Fibroblast of the aortic adventitia (primary cell): ENCODE measurements at places on chromosomes 3 and 15.
A peak's percentile ranks its signal among the peaks of the same experiment; 100 is the strongest.

- DNase-seq = no peak
These were observed 236.4 kb downstream of the LPP start for GRCh38 chr3:188390343-188390718.

DNA sequence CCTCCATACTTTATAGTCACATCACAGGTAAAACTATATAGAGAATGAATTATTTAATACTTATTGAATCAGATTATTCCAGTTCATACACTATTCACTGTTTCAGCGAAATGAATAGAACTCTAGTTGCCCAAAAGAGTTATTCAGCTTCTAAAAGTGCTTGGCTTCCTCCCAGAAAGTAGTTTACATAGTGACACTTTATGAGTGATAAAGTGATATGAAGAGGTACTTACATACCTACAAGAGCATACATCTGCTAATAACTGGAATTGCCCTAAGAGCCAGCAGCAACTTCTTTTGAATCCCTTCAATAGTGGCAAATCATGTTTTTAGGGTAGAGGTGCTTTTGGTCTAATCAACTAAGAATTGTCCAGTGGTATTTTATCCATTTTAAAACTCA, 635.1 kb upstream of the AGTR1 start:
- no peak for DNase-seq

GRCh38 chr15:68078365-68078764, 24.2 kb downstream of the PIAS1 start:
- no peak for DNase-seq

GRCh38 chr3:128480717-128481437, 12.1 kb downstream of the GATA2 start:
- no peak for DNase-seq

- peak; percentile 71 for DNase-seq
These were observed 8.8 kb upstream of the NPHP3 start for GRCh38 chr3:132730891-132731580.

DNA sequence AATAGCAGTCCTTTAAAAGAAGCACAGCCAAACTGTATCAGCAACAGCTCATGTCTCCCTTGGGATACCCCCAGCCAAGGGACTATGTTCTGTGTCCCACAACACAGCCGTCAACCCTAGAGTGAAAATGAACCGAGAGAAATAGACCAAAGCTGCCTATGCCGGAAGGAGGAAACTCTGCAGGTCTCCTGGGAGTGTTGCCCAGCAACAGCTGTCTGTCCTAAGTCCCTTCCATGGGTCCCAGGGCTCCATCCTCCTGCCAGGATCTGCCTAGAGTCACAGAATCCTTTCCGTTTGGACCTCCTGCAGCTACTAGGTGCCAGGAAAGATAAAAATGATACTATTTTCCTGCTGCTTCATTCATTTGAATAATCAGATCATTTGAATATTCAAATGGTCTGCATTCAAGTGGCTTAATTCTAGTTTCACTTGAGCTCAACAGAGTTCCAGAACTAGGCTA, 53.1 kb downstream of the TRANK1 start:
- no peak for DNase-seq

- peak; percentile 49 for DNase-seq
These were observed 21.6 kb downstream of the UACA start for GRCh38 chr15:70741677-70742293.

DNA sequence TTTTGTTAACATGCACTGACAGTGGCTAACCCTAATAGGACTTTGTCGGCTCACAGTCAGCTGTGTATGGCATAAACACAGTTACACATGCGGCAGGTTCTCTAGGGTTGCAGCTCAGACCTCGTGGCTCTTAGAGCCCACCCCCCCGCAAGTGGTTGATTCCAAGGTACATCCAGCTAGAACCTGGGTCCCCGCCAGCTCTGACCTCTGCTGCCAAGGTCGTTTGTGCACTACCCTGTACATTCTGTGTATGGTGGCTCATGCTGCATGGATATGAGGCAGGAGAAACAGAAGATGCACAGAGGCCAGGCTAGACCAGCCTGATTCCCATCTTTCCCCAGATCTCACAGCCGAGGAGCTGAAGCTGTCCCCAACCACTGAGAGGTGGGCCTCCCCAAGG, 25.9 kb downstream of the PRR20G start:
- no peak for DNase-seq

DNA sequence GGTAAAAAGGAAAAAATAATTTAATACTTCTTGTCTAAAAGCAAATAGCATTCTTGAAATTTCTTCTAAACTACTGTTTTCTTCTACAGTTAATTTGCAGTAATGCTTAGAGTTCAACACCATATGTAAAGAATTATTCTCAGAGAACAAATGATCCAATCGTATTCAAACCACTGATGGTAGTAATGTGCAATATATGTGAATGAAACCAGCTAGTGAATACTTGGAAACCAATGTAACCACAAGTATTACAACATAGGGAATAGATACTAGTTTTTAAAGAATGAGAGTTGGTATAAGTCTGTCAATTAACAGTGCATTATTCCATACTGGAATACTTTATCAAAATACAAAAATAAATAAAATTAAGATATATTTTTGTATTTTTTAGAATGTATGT, 850.0 kb downstream of the DIPK2A start:
- DNase-seq = no peak

- no peak for DNase-seq
These were observed 104.7 kb downstream of the SEMA6D start for GRCh38 chr15:47822048-47822447.

DNA sequence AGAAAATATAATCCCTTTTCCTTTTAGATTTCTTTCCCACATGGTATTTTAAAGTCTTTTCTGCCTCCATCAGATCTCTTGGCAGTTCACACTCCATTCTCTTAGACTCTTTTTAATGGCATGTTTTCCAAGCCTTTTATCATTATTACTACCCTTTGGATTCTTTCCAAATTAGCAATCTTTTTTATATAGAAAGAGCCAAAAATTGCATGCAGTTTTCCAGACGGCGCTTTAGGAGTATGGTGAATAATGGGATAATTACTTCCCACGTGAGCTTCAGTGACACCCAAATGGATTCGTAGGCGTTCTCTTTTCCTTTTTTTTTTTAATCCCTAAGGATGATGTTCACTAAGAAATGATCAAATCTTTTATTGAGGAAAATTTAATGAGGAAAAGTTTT, 354.8 kb upstream of the DNAJC19 start:
- no peak for DNase-seq

DNA sequence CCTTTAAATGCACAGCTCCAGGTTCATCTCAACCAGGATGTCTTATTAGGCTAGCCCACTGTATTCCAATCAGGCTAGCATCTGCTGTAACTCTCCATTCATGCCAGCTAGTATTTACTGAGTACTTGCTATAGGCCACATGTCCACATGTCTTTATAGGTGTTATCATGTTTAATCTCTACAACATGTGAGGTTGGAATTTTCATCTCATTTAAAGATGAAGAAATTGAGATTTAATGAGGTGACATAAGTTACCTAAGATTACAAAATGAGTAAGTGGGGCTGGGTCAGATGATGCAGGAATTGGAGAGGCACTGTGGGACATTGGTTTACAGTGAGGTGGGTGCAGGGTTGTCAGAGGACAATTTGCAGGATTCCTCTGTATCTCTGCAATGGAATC, 2.9 kb downstream of the IFT122 start:
- no peak for DNase-seq

DNA sequence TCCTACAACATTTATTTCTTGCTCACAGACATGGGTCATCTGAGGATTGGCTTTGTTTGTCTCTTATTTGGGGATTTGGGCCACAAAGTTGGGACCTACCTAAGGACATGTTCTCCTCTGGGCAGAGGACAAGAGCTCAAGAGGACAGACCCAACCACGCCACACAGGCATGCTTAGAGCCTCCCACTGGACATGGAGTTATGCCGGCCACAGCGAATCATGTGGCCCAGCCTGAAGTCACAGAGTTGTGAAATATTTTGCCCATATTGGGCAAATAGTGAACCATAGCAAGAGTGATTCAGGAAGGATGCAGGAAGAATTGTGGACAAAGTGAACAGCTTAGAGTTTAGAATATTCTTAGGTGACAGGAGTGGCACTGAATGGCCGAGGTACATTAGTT, 9.9 kb downstream of the TRAK1 start:
- peak; percentile 74 for DNase-seq

DNA sequence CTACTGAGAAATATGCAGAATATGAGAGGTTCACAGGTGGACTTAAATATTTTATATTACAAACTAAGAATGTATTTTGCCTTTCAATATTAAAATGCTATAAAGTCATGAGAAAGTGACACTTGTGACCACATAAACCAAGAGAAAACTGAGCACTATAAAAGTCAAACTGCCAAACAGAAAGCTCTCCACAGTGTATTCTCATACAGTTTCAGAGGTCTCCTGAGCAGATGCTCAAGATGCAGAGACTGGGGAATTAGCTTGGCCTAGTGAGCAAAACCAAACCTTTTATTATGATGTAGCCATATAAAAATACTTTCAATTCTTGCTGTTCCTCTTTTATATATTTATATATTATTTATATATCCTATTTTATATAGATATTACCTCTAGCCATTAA, 227.8 kb downstream of the TBC1D5 start:
- no peak for DNase-seq

GRCh38 chr3:61936344-61936937, 375.1 kb downstream of the PTPRG start:
- no peak for DNase-seq

DNA sequence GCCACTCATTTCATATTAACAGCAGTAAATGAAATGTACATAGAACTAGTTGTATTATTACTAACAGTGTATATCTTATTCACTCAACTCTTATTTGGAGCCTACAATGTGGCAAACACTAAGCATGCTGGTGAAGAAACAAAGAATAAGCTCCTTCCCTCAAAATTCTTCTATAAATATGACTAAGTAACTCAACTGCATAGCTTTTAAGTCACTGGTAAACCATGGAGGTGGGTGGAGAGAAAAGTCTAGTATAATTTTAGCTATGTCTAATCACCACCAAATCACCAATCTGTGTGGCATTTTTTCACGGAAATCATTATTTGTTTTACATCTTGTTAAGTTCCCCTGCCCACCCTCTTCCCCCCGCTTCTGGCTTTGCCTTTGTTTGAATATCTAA, 17.5 kb downstream of the COPS2 start:
- DNase-seq = peak; percentile 44

DNA sequence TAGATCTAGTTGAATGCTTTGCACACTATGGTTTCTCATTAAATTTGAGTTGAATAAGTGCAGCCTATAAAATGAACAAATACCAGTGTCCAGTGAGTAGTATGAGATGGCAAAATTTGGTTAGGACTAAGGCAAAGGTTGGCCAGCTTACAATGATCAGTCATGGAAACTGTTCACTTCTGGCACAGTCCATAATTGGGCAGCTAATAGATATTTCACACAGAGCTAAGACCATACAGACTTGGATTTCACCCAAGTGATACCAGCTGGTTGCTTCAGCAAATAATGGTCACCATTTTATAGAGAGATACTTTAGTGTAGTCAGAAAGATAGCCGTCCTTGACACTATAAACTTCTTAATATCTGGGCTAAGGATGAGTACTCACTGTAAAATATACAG, 15.7 kb downstream of the GAP43 start:
- DNase-seq = no peak

GRCh38 chr3:154678041-154678654, 248.2 kb upstream of the GPR149 start:
- DNase-seq = no peak

DNA sequence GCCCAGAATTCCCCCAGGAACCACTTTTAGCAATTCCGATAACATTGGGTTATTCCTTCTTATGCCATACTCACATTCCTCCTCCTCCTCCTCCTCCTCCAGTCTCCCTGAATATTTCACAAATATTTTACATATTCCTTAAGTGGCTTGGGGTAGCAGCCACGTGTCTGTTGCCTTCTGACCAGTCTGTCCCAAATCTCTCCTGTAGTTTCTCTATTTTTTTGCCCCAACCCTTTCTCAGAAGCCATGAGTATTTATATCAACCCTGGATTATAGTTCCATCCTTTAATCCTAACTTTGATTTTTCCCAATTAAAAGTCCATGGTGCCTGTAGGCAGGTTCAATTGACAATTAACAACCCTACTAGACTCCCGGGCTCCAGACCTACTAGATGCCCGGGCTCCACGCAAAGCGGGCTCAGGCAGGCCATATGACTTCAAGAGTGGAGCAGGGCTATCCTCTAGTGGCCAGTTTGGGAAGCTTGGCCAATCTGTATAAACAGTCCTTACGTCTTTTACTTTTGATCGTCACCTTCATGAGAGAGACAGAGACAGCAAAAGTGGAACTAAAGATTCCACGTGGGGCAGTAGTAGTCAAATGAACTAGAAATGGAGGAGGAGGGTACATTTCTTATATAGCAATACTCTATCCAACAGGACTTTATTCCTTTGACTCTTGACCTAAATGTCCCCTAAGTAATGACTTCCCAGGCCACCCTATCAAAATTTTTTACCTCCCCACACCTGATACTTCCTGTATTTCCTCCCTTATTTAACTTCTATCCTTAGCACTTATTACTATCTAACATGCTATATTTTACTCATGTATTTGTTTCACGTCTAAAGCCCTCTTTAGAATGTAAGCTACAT, 69.7 kb downstream of the USF3 start:
- peak; percentile 67 for DNase-seq

- DNase-seq = peak; percentile 51
These were observed 296.8 kb downstream of the DOCK3 start for GRCh38 chr3:50971487-50971924.

- no peak for DNase-seq
These were observed 97.9 kb downstream of the APBA2 start for GRCh38 chr15:28983432-28984311.

DNA sequence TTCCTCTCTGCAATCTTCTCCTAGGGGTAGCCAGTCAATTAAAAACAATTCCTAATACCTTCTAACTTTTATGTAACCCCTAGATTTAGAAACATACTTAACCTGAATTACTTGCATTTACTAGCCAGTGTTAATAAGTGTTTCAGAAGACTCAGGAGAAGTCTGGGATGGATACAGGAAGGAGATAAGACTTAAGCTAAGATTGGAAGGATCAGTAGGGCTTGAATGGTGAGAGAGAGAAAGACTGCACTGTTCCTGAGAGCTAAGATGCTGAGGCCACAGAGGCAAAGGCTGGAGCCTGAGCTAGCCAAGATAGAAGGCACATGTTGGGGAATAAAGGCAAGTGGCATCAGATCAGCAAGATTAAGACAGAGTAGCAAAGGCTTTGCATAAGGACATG, 30.1 kb upstream of the CADPS start:
- no peak for DNase-seq

DNA sequence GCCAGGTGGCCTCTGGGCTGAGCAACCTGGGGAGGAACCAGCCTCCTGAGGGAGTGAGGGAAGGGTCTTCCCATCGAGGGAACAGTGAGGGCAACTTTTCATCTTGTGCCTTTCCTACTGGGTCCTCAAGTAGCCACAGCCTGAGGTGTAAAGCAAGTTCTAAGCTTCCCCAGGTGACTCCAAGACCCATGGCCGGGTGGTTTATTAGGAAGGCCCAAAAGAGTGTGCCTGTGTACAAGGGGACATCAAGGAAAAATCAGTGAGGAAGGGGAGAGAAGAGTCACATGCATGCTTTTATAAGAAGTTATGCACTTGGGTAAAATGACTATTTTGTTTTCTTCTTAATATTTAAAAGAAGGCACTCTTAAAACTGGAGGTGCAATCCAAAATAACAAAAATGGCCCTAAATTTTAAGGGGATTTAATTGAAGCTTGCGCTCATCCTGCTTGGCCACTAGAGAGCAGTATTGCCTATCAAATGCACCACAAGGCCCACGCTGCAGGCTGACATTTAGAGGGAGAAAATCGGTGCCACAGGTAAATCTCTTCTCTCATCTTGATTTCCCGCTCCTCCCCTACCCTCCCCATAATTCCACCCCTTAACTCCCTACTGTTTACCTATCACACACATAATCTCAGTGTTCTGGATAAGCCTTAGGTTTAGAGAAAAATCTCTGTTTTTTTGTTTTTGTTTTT, 6.7 kb downstream of the NANOGP8 start:
- peak; percentile 72 for DNase-seq
